Muscle of back (tissue), 13 donors: ENCODE measurements at places on chromosomes 3 and 15. TPM values are rescaled to one million over a fixed set of nuclear protein-coding genes. Genes with fewer than 3 reads are reported as not detected.

Gene LRRC31
- not detected for polyA plus RNA-seq

Gene GABRA5
- 0.47 TPM for polyA plus RNA-seq

Gene ARGFX
- not detected for polyA plus RNA-seq

DNA sequence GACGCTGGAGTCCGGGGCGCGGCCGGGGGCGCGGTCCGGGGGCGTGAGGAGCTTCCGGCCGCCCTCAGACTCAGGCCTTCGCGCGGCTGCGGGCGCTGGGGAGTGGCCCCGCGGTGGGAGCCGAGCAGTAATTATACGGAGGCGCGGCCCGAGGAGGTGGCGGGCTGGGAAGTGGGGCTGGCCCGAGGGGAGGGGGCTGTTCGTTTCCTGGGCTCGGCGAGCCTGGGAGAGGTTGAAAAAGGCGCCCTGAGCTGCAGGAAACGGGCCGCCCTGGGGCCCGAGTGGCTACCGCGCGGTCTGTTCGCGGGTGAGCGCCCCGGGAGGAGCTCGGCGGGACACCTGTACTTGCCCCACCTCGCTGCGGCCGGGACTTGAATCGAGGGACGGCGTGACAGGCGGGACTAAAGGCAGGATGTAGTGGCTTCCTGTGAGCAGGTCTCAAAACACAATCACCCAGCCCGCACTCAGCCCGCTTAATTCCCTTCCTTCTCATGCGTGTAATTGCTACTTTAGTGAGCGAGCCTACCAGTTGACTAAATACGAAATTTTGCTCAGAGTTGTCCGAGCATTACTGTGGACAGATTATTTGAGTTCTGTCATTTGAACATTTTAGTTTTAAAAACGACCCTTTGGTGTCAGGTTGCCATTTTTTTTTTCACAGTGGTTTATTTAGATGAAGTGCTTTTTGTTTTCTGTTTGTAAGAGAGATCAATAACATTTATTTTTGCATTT is 860 bp downstream of the RASA2 start:
- peak; percentile 88 for DNase-seq

DNA sequence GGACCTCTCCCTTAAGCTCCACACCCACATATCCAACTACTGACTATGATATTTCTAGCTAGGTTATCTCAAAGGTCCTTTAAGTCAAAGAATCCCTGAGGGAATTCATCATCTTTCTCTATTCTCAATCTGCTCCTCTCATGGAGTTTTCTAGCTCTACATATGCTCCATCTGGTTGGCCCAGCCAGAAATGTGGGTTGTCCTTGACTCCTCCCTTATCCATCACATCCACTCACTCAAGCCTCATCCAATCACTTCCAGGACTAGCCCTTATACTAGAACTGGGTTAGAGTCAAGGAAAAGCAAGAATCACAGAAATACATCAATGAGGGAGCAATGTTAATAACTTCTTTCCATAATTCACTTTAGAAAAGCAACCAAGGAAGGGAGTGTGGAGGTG is 45.4 kb downstream of the ZNF106 start:
- no peak for DNase-seq

Gene CTXND1
- 0.80 TPM for polyA plus RNA-seq

Gene RTP4
- 0.11 TPM for polyA plus RNA-seq

Gene SENP7
- 35.9 TPM for polyA plus RNA-seq

GRCh38 chr3:161863775-161864174 is 367.2 kb downstream of the OTOL1 start:
- no peak for DNase-seq

DNA sequence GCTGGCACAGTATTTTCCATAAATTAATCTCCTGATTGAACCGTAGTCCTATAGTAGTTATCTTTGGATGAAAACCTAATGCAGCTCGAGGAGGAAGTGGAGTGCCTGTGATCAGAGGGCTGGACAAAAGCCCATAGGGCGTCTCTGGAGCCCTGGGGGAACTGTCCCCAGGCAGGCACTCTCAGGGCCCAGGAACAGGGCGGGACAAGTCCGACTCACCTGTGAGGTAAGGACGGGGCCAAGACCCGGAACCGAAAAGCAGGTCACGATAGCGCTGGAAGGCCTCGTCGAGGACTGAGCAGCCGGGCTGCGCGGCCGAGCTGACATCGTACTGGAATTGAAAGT is 341 bp downstream of the HEXA start:
- no peak for DNase-seq

GRCh38 chr15:34952481-34952880 is 17.1 kb downstream of the AQR start:
- DNase-seq = no peak

Gene GABRG3
- polyA plus RNA-seq = 0.13 TPM

GRCh38 chr3:172591876-172592771 is 68.9 kb upstream of the TNFSF10 start:
- peak; percentile 3 for DNase-seq

DNA sequence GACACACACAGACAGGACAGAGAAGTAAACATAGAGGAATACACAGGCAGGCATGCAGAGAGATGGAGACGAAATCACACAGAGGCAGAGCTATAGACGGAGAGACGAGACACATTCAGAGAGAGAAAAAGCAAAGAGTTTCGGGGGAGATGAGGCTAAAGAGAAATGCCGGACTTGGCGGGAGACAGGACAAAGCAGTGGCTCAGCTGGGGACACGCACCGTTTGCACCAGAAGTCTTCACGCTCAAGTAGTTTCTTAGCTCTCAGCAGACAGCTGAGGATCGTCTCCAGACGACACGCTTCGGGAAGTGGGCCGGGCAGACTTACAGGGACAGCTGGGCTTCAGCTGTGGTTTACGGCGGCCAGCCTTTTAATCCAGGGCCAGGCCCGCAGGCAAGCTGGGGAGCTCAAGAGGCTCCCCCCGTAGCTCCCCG is 56.2 kb upstream of the DLG1 start:
- DNase-seq = peak; percentile 88
